Kidney capillary endothelial cell (primary cell): ENCODE measurements at places on chromosomes 6 and 20.

GRCh38 chr20:16062661-16063581 is 510.3 kb downstream of the KIF16B start:
- no peak for DNase-seq

DNA sequence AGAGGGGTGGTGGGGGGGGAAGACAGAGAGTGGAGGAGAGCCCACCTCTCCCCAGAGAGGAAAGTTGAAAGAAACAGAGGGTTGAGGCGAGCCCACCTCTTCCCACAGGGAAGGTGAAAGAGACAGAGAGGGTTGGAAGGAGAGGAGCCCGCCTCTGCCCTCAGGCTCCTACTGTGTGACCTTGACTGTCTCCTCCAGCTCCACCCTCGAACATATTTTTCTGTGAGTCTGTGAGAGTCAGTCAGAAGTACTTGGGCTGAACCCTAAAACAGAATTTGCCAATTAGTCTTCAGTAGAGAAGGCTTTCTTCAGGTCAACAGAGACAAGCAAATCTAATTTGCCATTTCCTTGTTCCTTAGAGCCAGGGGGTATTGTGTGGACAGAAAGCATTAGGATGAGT is 153.7 kb upstream of the SNX9 start:
- no peak for DNase-seq

GRCh38 chr20:16147216-16147615 is 426.0 kb downstream of the KIF16B start:
- peak; percentile 33 for DNase-seq

- peak; percentile 12 for DNase-seq
Measured at GRCh38 chr6:111566222-111566734, 39.4 kb downstream of the TRAF3IP2 start.
